ENCODE measurements at places on chromosomes 1 and 21. TPM values are rescaled to one million over a fixed set of nuclear protein-coding genes. Genes with fewer than 3 reads are reported as not detected.

The KDM5B gene
- polyA plus RNA-seq: 16.4 TPM

The DPT gene
- not detected for polyA plus RNA-seq

DNA sequence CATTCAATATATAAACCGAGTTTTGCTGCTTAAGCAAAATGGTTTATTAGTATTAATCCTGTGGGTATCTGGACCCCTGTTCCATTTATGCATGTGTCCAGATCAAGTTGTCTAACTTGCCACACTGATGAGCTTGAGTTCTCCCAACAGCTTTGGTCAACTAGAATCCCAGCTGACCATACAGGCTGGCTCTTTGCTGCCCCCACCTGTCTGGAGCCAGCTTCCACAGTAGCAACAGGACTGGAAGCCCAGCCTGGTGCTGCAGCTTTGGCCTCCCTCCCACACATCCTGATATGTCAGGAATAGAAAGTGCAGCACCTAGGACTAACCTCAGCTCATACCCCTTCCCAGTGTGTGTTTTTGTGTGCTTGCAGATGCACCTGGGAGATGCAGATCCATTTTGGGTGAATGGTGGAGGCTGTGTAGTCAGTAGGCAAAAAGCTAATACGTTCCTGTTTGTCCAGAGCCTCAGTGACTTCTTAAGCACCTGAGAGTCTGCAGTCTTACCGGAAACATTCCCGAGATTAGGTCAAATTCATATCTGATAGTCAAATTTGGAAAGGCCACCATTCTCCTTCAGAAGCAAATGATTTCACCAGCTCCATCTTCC, 40.9 kb upstream of the BEND5 start:
- DNase-seq: peak; percentile 44

- peak; percentile 86 for DNase-seq
Observed at GRCh38 chr1:12619792-12620487, 1.9 kb upstream of the DHRS3 start.

- no peak for DNase-seq
Observed at GRCh38 chr1:169105087-169105433, 1.4 kb upstream of the ATP1B1 start.

- no peak for DNase-seq
Observed at GRCh38 chr21:26982767-26983166, 15.9 kb upstream of the ADAMTS5 start.

DNA sequence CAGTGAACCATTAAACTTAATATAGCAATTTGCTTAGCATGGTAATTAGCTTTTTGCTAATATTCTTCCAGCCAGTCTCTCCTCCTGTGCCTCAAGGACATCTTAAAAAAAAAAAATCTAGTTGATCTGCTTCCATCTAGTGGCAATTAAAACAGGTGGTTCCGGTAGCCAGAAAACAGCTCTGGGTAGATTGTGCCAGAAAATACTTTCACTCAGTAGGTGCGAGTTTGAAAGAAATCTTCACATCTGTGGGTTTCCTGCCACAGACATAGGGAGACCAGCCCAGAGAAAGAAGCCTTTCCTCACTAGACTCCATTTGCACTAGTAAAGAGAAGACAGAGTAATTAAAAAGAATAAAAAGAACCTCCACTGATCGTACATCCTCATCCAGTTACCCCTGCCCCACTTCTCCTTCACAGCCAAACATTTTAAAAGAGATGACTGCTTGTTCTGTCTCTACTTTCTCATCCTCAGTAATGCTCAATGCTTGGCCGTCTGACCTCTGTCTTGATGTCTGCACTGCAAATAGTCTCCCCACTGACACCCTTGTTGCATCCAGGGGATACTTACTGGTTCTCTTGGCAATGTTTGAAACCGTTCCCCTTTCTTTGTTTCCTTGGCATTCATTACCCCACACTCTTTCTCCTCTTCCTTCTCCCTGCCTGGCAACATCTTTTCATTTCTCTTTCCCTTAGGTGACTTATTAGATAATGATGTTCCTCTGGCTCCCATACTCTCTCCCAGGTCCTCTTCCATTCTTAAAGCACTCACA, 16.9 kb downstream of the SELL start:
- DNase-seq: no peak
